GM03348 (cell line): ENCODE measurements at places on chromosomes 2 and 18.

DNA sequence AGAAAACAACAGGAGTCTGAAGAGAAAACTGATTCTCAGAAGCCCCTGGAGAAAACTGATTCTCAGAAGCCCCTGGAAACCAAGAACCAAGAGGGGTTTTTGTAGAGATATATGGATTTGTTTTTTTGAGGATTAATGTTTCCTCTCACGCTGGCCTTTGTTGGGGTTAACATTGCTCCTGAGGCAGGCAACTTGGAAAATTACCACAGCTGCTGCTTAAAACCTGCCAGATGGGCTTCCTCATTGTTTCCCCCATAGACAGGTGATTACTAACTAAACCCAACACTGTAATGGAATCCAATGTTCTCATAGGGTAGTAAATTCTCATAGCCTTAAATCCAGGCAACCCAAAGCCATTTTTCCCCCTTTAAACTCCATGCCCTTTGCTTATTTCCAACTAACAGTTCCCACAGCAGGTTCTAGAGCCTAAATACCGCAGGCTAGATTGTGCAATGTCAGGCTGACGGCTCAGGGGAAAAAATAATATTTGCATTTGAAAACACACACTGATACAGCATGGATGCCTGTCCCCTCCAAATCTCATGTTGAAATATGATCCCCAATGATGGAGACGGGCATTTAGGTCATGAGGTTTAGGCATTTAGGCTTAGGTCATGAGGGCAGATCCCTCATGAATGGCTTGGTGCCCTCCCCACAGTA, 272.3 kb upstream of the PKDCC start:
- no peak for DNase-seq

DNA sequence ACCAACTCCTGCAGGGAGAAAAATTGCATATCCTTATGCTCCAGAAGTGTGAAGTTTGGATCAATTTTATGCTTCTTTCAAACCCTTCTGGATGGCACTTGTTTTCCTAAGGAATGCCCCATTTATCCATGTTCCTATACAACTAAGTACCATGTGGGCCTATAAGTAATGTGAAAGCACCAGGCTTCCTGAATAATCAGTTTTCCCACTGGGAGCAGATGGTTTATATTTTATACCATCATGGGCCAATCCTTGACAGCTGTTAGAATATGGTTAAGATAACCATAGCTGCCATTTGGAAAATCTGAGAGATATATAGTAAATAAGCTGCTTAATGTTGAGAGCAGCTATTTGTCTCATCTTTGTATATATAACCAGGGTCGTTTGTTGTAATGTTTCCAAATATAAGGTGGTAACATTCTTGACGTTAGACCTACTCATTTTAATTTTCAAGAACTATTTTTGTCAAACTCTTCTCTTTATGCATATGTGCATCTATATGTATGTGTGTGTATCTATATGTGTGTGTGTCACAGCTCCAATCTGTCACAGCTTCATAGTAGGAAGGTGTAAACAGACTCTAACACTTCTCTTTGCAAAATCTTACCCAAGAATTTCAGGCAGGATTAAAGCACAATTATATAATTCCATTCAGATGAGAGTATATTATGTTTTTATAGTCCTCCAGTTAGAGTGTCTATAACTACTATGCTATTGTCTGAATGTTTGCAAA, 458.7 kb upstream of the GCFC2 start:
- DNase-seq = no peak

DNA sequence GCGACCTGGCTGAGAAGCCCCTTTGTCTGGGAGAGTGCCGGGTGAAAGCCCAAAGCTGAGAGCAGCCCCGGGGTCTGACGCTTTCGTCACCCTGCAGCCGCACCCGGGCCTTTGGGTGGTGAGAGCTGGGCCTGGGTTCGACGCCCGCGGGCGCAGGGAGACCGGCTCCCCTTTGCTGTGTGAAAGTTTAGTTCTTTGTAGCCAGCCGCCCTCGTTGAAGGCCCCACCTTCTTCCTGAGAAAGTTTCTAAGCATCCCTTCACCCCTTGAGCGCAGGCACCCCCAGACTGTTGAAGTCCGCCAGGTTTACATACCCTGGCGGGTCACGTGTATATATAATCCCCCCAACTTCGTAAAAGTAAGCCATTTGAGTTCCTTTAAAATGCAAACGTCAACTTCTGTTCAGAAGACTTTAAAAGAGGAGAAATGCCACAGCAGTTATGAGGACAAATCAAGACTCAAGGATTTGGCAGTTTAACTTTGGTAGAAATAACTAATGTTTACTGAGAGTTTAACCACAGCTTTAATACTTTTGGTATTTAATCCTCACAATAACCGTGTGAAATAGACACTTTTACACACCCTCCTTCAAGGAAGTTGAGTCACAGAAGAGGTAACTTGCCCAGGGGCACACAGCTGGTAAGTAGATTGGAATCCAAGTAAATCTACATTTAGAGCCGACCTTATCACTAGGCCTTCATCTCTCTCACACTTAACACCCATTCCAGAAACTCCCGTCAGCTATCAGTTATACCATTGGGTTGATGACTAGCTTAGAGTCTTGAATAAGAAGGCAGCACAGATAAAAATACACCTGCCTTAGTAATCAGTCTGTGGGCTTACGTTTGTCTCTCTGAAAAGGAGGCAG, 1.1 kb upstream of the MBOAT2 start:
- DNase-seq = no peak

DNA sequence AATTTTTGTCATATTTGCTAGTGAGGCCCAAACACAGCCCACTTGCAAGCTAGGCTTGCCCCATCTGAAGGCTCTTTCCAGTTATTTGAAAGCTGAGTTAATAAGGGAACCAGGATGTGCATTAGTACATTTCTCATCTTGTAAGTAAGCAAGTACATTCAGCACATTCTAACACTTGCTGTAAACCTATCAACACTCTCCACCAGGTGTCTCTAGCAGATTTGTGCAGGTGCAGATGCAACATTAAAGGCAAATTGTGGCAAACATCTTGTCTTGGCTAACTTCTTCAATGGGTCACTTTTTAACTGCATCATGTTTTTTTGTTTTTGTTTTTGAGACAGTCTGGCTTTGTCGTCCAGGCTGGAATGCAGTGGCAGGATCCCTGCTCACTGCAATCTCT, 25.3 kb upstream of the MFSD6 start:
- DNase-seq = no peak

DNA sequence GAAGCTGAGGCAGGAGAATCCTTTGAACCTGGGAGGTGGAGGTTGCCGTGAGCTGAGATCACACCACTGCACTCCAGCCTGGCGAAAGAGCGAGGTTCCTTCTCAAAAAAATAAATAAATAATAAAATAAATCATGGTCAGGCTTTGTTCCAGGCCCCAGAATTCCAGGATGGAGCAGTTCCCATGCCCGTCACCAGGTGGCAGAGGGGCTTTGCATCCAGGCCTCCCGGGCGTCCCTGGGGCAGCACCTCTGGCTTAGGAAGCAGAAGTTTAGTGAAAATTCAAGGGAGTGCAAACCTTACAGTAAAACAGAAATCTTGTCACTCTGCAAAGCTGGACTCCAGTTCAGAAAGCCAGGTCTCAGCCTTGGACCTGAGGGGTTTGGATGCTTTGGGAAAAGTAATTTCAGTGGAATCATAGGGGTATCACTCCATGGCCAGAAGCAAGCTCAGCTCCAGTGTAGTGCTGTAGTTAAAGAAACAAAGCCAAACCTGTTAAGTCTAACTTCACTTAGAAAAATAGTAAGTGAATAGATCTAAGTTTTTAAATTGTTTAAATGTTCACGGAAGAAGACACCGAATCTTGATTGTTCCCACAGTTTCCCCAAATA, 512.7 kb downstream of the CMPK2 start:
- DNase-seq = peak; percentile 63

DNA sequence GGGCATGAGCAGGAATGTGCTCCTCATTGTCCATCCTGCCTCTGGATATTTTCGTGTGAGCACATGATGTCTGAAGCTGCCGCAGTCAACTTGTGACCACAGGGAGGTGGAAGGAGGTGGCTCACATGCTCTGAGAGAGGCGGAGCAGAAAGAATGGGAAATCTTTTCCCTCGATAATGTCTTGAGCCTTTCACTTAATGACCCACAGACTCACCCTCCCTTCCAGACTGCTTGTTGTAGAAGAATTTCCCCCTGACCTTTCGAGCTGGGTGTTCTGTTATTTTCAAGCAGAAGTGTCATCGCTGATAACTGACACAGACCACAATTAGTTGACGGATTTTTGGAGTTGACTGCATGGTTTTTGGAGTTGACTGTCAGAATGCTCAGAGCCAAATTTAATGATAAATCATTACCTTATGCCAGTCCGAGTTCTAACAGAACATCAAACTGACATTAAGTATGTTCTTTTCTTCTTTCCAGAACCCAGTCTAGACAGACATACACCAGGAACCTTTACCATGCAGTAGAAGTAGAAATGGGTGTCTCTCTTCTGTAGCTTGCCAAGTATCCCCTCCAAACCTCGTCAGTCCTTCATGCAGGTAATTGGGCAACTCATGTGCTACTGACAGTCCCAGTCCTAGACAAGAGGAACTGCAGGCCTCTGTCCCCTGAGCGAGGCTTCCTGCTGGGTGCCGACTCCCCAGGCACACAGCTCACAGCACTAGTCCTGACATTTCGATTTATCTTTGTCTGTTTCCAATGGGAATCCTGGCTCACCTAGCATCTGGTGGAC, 29.4 kb upstream of the RTTN start:
- peak; percentile 63 for DNase-seq

DNA sequence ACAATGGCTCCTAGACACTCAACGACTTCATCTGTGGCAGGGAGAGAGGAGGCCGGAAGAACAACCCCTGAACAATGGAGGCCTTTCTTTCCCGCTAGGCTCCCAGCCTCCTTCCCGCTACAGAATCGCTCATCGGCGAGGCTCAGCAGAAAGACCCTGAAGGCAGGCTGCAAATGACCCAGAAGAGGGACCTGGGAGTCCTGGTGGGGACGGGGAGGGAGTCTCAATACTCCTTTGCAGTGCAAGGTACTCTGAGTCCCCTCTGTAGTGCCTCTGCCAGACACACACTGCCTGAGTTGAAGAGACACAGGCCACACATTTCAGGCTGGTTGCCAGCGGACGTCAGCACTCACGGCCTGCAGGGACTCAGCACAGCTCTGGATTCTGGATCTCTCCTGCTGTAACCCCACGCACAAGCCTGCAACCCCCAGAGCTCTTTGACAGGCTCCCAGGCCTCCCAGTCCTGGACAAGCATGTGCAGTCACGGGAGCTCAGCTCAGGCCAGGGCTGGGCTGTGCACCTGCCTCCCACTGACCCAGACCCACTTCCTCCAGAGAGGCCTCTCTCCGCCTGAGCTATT, 6.1 kb downstream of the GPR17 start:
- no peak for DNase-seq
